ENCODE measurements at places on chromosomes 7 and 10.

DNA sequence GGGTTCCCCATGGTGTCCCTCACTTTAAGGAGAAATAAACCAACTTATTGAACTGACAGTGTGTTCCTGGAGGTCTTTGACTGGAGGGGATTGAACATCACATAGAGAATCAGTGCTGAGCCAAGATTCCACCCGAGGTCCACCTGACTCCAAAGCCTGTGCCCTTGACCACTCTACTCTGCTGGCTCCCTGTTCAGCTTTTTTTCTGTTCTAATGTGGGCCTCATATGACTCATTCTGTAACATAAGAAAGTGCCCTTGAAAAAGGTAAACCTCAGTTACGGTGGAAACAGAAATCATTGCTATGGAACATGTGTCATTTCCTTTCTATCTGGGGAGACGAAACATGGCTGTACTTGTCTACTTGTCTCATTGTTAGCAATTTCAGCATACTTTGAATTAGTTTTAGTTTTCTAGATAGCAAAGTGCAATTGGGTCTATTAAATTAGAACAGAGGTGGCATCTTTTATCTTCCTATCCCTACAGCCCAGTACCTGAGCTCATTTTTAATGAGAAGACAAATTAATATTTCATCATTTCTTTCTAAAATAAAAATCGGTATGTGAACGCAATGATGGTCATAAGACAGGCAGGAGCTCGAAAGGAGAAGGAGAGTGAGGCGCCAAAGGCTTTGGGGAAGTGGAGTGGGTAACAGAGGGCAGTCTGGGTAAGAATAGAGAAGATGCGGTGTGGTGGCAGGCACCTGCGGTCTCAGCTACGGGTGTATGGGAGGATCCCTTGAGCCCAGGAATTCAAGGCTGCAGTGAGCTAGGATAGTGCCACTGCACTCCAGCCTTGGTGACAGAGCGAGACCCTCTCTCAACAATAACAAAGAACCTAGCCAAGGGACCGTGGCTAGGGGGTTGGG, 1.5 kb downstream of the GSDME start:
- no peak for DNase-seq

DNA sequence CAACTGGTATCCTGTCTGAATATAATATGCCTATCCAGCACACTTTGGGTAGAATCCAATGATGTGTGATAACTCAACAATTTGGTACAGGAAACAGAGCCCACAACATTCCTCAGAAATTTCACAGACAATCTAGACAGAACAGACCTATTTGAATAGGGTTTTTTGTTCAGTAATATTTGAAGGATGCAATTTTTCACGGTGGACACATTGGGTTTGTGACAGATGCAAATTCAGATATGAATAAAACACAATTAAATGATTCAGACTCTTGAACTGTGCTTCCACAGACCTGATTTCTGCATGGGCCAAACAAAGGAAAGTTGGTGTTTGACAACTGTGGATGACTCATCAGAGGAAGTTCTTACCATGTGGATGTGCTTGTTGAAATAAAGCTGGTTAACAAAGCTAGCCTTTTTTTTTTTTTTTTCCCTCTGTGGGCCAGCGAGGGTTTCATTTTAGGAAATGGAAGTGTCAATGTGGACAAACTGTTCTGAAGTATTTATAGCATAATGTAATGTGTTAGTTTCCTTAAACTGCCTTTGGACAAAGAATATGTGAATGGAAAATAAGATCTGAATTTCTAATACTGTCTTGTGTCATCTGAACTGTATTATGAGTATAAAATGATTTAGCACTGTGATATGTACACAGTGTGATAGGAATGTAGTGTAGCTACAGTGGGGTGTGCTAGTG, 43.2 kb upstream of the FAM133B start:
- DNase-seq, result no peak

GRCh38 chr10:43647576-43647975, 1.1 kb downstream of the ZNF32 start:
- no peak for DNase-seq

- no peak for DNase-seq
These were observed 20.6 kb upstream of the USP6NL start for GRCh38 chr10:11631890-11632587.

DNA sequence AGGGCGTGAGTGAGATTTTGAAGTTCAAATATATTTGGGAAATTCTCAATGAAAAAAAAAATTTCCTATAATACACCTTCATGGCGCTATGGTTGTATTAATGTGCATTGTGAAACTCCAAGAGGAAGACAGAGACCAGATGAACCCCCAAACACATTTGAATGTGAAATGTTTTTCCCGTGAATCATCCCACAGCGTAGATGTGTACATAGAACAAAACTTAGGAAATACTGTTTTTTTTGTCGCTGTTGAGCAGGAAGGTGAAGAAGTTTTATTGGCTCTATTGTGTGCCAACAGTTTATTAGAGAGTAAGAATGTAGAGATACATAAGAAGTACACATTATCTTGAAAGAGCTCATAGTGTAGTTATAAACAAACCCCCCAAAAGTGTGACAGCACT, 134.0 kb downstream of the KCND2 start:
- DNase-seq, result no peak

GRCh38 chr7:112014347-112014746, 191.9 kb downstream of the DOCK4 start:
- DNase-seq, result no peak

DNA sequence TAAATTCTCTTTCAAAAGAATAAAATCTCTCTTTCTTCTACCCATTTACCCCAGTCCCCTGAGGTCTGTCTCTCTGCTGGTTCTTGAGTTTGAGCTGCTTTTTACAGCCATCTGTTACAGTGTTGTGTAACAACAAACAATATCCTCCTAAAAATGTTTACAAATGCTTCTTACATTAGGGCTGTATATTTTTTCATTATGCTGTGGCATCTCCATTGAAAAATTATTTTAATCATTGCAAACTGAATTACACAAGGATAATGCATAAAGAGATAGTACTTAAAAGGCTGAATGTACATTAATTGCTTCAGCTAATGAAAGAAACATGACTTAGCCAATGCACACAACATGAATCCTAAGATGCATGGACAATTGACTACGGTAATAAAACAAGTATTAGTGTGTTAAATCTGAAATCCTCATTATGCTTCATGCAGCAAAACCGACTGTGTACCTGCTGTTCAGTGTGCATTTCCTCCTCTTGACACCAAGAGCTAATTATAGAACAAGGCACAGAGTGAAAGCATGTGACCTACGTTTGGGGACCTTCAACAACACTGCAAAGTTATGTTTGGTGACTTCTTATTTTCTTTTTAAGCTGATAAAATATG, 181.7 kb upstream of the RHOBTB1 start:
- no peak for DNase-seq

- DNase-seq, result no peak
These were observed 71.5 kb upstream of the ADO start for GRCh38 chr10:62732841-62733653.

- DNase-seq, result no peak
These were observed 229.7 kb upstream of the NFE2L3 start for GRCh38 chr7:25922296-25922695.

DNA sequence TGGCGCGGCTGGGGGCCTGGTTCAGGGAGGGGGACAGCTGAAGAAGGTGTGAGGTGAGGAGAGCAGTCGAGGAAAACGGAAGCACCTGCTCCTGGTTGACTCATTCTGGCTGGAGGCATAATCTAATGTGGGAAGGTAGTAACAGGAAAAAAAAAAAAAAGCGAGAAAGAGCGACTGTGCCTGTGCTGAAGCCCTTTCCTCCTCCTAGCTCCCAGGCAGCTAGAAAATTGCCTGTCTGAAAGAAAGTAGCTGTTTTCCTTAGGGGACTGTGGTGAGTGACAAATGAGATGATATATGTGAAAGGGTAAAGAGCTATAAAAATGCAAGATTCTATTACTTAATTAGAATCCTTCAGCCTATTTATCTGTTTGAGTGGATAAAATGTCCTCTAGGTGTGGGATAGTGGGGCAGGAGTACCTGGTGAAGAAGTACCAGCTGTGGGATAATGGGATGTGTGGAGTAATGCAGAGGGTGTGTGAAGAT, 4.9 kb upstream of the MEST start:
- DNase-seq, result no peak

DNA sequence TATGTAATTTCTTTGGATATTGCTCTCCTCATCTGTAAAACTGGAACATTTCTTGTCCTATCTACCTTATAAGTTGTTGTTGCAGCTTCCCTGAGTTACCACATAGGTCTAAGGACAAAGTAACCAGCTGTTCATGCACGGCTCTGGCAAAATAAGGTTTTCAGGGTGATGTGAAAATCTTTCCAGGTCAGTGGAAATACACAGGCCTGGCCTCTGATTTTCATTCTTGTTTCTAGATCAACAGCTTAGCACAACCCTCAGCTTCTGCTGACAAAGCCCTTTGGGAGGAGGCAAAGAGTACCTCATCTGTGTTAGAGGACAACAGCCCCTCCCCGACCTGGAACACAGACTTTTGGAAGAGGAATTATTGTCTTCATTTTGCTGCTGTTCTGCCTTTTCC, 117.5 kb upstream of the AGK start:
- no peak for DNase-seq

- no peak for DNase-seq
These were observed 165.0 kb downstream of the BAMBI start for GRCh38 chr10:28842321-28842720.

DNA sequence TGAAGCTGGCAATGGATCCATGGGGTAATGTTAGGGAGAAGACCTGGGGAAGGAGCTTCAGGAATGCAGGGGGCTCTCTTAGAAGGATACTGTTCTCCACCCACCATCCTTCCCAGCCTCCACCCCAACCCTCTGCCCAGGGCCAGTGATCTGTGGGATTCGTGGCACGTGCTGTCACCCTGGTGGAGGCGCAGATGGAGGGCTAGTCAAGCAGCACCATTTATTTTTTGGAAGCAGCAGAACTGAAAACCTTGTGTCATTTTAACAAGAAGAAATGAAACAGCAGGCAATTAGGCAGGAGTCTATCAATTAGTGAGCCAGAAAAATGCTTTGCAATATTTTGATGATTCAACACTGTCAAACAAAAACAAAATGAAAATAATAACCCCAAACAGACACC, 155.9 kb downstream of the SH2D4B start:
- no peak for DNase-seq

All from cortex of kidney (tissue), 1 donor.